ENCODE measurements at places on chromosomes 4 and X. TPM values are rescaled to one million over a fixed set of nuclear protein-coding genes. Genes with fewer than 3 reads are reported as not detected.

DMRTC1B gene
- total RNA-seq: not detected

BEND2 gene
- not detected for total RNA-seq

NALF2 gene
- 1.8 TPM for total RNA-seq

ADRA2C gene
- total RNA-seq: 6.4 TPM

MAGED4 gene
- total RNA-seq: 48.7 TPM

SLC6A14 gene
- 0.12 TPM for total RNA-seq
